CD4-positive, alpha-beta T cell treated with Interleukin-6 at 100 ng/mL for 8 hours (primary cell): ENCODE measurements at places on chromosomes 2 and 18.

DNA sequence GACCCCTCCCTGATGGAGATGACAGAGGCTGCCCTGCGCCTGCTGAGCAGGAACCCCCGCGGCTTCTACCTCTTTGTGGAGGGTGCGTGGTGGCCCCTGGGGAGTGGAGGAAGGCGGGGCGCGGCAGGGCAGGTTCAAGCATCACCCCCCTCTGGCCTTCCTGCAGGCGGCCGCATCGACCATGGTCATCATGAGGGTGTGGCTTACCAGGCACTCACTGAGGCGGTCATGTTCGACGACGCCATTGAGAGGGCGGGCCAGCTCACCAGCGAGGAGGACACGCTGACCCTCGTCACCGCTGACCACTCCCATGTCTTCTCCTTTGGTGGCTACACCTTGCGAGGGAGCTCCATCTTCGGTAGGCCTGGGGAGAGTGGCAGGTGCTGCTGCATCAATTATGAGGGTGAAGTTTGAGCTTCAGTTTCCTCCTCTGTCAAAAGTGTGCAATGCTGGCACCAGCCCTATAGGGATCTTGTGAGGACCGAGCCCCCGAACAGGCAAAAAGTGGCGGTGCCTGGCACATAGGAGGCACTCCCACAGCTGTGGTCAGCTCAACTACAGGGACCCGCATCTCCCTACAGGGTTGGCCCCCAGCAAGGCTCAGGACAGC lies 2.2 kb downstream of the ALPI start:
- no peak for DNase-seq

DNA sequence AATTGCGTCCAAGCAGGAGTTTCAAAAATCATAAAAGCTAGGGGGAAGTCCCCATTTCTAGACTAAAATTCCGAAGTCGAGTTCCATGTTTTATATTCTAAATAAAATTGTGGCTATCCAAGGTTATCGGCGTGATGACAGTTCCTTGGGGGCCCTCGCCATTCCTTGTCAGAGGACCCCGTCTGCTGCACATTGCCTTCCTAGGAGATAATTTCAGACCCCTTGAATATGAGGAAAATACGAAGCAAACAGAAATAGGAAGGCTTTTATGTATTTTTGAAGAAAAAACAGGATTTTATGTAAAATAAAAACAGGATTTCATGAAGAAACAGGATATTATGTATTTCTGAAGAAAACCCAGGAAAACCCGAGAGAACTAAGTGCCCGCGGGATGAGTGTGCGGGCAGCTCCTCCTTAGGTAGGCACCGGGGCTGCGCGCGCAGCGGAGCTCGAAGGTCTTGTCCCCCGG lies 465 bp upstream of the PLEKHA3 start:
- no peak for DNase-seq

GRCh38 chr2:164813535-164813934 lies 28.1 kb downstream of the COBLL1 start:
- DNase-seq, result no peak

GRCh38 chr18:29383311-29384273 lies 1206.7 kb upstream of the CDH2 start:
- DNase-seq, result no peak

- no peak for DNase-seq
These were observed 52.5 kb upstream of the STAM2 start for GRCh38 chr2:152227969-152228592.

- no peak for DNase-seq
These were observed 34.5 kb downstream of the RPL31 start for GRCh38 chr2:101036562-101036961.

GRCh38 chr2:134253117-134253704 lies 661 bp upstream of the MGAT5 start:
- DNase-seq, result no peak

DNA sequence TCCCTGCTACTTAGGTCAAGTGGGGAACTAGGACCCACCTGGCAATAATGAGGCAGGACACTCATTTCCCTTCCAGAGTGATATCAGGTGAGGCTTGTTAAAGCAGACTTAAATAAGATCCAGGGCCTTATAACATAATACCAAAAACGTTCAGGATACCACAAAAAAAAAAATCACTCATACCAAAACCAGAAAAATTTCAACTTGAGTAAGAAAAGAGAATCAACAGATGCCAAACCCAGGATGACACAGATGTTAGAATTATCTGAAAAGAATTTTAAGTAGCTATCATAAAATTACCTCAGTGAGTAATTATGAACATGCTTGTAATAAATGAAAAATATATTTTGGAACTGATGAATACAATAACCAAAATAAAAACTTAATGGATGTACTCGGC lies 255.6 kb upstream of the OSR1 start:
- DNase-seq, result no peak

GRCh38 chr2:168355121-168355520 lies 101.0 kb upstream of the CERS6 start:
- DNase-seq, result no peak

DNA sequence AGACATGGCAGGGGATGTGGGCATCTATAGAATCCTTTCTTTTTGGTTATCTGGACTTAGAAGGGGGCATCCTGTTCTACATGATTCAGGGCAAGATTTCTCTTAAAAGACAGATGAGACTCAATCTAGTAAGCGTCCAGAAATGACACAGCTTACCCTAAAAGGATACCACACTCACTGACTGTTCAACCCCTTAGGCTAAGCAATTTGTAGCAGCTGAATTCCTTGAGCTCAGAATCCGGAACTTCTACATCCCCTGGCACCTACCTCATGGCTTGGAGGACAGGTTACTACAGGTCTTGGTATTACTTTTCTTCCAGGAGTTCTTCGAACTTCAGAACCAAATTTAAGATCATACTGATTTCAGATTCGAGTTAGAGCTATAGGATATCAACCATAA lies 138.4 kb downstream of the LAMA3 start:
- no peak for DNase-seq

DNA sequence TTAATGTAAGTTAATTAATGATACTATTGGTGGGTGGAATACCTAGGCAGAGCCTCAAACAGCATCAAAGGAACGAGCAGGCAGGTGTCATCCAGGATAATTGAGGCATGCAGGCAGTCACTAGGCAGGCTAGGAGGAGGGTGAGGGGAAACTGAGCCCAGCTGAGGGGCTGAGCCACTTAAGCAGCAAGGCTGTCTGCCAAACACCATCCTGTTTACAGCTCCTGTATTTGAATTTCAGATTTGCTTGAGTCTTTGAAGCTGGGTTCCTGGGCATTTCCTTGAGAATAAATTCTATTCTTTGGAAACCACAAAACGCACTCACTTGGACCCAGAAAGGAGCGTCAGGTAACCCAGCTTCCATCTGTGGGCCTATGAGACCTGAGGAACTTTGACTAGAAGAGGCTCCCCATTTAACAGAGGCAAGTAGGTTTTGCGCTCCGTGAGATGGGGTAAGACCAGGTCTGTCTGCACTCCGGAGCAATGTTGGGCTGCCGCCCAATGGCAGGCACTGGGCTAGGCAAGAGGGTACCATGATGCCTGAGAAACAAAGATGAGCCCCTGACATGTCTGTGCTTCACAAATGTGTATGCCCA lies 2.0 kb downstream of the EDAR start:
- peak; percentile 60 for DNase-seq
